ENCODE measurements at places on chromosomes 16 and 17.
A peak's percentile ranks its signal among the peaks of the same experiment; 100 is the strongest.

GRCh38 chr17:73906896-73907870 lies 262.9 kb upstream of the SDK2 start:
- no peak for DNase-seq

DNA sequence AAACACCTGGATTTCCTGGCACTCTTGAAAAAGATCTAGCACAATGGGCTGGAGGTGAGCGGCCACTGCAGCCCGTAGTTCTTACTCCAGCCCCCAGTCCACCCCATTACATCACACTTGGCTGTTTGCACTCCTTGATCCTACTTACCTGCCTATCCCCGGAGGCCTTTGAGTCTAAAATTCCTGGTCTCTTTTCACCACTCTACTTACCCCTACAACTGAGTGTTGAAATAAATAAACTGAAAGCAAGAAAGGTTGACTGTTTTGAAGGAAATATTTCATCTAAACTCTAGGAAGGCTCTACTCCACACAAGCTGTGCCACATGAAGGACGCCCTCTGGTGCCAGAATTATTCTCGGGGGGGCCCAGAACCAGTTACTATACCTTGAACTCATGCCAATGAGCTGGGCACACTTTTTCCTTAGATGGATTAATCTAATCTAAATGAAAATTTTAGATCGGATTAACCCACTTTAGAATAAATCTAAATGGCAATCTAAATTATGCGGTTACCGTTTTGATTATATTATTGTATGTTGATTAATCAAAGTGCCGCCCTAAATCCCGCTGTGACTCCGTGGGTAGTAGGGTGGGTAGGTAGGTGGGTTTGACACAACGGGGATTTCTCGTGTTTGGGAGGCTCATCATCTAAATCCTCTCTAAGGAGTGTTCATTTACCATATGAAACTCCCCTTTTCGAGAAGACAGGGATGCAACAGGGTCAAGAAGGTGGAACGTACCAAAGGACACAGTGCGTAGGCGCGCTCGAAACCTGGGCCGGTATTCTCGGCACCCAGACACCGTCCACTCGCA lies 651 bp upstream of the EIF1 start:
- no peak for DNase-seq

- DNase-seq, result no peak
These were observed 8.7 kb downstream of the PPP1R9B start for GRCh38 chr17:50141745-50142110.

- DNase-seq, result no peak
These were observed 4.8 kb downstream of the GNG13 start for GRCh38 chr16:795580-796229.

DNA sequence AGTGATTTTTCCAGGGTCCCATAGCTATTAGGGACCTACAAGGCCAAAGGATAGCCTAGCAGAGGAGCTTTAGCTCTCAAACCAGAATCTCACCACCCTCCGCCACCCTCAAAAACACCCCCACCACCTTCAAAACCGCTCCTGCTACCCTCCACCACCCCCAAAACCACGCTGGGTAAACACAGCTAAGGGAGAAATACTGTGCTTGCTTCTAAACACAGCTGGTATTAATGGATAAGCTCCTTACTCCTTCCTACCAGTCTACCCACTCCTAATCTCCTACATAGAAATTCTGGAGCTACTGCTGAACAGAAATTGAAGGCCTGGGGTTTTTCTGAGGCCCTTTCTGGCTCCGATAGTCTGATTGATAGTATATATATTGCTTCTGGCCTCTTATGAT lies 2.2 kb upstream of the LPCAT2 start:
- no peak for DNase-seq

DNA sequence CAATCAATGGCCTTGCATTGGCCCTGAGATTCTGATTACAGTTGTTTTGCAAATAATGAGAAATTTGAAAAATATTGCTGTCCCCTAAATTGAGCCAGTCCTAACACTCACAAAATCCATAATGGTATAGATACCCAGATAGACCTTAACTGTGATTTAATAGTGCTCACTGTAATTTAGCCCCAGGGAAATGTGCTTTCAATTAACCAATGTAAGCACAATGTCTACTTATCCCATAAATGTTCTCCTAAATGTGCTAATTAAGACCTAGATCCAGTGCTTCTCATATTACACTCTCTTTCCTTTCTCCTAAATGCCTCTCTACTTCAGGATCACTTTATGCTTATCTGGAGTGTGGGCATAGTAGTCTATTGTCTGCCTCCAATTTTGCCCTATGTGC lies 417.8 kb upstream of the CCL2 start:
- no peak for DNase-seq

DNA sequence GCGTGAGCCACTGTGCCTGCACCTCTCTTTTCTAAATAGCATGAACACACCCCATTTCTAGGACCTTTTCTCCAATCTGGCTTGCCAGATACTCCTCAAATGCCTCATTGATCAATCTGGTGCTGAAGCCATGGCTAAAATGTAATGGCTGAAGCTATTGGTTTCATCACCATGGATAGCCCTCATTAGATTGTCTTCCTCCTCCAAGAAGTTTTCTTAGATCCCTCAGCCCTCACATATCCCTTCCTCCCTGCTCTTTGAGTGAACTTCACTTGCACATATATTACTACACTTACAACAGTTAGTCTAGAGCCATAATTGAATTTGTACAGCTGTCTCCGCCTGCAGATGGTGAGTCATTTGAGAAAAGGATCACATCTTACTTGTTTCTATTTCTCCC lies 77.9 kb upstream of the TOX3 start:
- DNase-seq, result no peak

DNA sequence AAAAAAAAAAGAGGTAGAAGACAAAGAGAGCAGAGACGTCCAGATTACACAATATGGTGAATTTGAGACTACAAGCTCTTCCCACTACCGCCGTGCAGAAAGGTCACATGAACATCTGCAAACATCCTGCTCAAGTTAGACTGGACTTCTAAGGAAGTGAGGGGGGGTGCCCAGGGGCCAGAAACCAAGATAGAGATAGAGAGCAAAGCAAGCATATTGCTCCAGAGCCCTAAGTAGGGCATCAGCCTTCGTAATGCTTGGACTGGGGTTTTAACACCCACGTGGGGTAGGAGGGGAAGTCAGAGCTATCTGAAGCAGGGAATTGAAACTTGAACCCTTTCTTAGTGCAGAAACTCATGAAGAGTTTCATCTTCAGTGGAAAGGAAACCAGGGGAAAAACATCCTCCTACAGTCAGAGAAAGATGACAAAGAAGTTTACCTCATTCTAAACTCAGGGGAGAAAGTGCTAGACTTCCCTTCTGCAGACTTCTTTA lies 8.7 kb downstream of the CLEC19A start:
- peak; percentile 74 for DNase-seq

- no peak for DNase-seq
These were observed 33.6 kb upstream of the RAB11FIP4 start for GRCh38 chr17:31357839-31358394.

GRCh38 chr16:19338335-19338734 lies 52.8 kb downstream of the CLEC19A start:
- no peak for DNase-seq

DNA sequence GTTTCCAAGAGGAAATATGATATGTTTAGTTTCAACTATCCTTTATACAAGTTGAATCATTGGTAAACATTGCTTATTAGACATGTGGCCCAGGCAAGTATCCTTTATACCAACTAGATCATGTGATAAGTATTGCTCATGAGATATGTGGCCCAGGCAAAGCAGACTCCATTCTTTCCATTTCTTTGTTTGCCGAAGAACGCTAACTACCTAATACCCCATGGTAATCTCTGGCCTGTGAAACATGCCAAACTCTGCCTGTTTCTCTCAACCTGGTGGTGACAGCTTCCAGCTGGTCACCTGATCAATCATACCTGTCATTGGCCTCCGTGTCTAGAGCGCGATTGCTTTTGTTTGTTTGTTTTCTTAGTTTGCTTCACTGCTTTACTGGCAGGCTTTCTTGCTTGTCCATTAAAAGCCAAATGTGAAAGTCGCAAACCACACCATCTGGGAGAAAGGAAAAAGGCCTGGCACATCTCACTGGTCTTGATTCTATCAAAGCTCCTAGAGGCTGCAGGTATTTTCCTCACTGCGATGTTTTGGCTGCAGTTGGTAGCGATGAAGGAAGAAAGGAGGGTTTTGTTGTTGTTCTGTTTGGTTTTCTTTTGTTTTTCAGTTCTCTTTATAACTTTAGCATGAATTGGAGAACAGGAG lies 686.2 kb downstream of the KCNJ2 start:
- no peak for DNase-seq

- DNase-seq, result no peak
These were observed 61.9 kb upstream of the CIBAR2 start for GRCh38 chr16:85173981-85174751.

DNA sequence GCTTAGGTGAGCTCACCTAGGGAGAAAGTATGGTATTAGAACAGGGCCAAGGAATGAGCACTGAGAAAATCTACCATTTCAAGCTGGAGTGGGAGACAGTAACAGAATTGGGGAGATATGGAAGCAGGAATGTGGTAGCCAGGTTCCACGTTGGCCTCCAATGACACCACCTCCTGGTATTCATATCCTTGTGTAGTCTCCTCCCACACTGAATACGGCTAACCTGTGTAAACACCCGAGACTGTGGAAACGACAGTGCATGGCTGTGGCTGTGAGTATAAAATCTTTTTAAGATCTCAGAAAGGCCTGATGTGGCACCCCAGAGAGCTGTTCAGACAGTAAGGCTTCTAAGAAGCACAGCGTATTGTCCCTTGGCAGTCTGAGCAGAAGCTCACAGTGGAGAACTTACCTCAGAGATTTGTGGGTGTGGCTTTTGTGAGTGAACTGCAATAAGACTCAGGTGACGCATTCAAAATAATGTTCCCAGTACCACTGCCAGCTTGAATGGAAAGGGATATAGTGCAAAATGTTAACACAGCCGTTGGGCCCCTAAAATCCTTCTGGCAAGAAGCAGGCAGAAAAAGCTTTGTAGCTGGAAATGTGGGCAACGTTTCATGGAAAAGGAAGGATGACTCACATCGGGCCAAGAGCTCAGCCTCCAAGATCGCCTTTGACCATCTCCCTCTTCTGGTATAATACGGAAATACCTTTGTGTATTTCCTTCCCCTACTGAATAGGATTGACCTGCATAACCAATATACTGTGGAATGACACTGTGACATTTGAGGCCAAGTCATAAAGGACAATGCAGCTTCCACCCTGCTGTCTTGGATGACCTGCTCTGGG lies 14.4 kb downstream of the SDR42E1 start:
- DNase-seq, result no peak

- no peak for DNase-seq
These were observed 7.9 kb downstream of the MSLN start for GRCh38 chr16:768428-768827.

DNA sequence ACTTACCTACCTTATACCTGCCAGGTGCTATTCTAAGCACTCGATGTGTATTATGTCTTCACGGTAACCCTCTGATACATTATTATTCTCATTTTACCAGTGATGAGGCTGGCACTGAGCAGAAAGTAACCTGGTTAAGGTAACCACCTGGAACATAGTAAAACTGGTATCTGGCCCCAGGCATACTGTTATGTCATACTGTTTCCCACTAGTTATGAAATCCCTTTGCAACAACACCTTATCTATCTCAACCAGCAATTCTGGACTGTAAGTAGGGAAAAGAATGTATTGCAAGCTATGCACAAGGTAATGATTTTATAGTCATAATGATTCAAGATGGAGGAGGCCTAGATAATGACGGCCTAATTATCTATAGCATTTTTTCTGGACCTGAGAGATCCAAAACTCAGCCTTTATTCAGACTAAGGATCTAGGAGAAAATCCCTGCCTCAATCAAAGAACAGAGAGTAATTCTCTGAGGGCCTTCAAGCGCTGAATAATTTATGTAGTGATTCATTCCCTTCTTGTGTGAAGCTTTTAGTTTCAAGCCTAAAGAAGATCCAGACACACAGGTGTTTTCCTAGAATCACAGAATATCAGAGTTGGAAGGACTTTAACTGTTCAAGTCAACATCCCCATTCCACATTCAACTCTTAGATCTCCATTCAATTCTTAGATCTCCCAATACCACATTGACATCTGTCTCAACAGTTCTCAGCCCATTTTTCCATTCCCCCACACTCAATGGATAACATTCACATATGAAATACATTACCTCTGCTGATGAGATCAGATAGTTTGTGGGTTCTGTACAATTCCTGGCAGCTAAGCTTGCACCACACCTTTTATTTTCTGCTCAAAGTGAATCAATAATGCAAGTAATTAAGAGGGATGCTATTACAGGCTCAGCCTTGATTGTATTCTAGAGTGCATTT lies 14.9 kb upstream of the MMD start:
- DNase-seq, result no peak

DNA sequence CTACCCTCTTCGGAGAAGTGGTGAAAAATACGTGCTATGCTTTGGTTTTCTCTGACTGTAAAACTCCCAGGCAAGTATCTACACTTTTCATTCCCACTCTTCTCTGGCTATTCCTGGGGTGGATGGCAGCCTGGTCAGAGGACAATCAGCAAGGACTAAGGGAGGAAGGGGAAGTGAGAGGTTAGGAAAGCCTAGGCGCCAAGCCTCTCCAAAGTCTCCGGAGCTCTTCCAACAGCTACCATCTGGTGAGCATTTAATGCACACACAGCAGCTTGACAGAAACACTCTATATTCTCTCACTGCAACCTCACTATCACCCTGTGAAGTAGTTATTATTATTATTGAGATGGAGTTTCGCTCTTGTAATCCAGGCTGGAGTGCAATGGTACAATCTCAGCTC lies 65.1 kb downstream of the WSCD1 start:
- no peak for DNase-seq

- peak; percentile 58 for DNase-seq
These were observed 33.8 kb upstream of the KPNB1 start for GRCh38 chr17:47615766-47616424.

GRCh38 chr16:7964744-7965143 lies 625.6 kb downstream of the TMEM114 start:
- no peak for DNase-seq

DNA sequence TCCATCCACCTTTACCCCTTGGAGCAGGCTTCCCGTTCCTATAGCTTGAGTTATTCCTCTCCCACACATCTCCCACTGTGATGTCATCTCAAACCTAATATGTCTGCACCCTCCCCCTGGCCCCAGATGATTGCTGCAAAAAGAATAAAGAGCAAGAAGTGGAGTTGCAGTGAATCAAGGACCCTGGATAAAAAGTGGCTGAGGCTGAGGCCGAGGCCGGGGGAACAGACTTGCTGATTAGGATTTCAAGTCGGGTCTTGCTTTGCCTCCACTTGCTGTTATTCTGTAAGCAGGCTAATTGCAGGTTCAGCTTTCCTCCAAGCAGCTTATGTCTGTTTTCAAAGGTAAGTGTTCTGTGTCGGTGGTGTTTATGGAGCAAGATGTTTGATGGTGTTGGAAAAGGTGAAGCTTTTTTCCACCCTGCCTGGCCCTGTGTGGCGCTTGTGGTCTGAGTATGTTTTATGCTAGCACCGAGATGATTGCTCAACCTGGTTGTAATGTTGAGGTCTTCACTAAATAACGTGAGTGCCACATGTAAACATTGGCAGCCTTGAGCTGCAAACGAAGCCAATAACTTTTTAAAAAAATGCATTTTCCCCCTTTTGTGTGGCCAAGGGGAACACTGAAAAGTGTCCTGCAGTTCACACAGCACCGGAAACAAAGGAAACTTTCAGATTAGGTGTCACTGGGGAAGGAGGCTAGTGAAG lies 15.4 kb downstream of the HS3ST3B1 start:
- DNase-seq, result no peak

All from GM10248 (cell line).